ENCODE measurements at places on chromosomes 13 and 19.

DNA sequence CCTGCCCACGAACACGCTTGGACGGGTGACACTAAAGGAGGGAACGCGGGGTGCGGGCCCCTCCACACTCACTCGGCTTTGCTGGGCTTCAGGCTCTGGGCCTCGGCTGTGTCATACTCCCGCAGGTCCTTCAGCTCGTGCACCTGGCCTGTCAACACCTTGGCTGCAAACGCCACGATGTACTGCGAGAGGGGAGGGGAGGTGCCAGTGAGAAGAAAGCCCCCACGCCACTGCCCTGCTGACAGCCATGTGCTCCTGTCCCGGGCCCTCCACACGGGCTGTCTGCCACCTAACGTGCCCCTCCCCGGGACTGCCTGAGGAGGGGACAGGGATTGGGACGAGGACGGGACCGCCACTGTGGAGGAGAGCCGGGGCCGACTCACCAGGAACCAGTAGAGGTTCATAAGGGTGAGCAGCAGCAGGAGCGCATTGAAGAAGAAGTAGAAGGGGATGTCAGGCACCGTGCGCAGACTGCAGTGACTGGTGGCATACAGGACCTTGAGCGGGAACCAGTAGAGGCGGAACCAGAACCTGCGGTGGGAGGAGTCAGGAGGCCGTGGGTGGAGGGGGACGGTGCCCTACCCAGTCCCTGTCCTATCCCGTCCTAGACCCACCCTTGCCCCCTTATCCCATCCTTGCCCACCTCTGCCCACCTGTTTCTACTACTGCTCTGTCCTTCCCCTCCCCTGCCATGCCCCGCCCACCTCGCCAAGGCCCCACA, 16.9 kb downstream of the CERS1 start:
- no peak for DNase-seq

DNA sequence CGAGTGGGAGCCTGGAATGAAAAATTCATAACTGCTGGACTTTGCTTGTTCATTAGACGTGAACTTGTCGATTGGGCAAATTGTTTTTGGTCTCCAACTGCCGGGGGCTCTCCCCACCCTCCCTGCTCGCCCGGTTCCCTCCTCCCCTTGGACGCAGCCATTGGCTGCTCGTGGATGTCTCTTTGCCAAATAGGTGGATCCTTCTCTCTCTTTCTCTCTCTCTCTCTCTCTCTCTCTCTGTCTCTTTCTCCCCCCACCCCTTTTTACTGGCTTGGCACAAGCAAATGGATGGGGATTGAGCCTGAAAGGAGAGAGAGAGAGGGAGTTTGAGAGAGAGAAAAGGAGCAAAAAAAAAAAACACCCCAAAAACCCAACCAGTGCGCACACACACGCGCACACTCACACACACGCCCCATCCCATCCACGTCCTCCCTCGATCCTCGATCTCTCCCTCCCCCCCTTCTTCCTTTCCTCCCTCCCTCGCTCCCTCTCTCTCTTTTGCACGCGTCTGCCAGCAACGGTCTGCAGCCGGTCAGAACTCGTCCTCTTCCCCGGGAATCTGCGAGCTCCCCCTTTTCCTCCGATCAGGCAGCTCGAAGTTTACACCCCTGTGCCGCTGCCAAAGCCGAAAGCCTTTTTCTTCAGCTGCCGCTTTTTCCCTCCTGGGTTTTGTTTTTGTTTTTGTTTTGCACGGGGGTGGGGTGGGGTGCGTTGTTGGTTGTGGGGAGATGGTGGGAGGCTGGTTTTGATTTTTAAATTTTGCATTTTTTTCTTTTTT, 27.8 kb downstream of the NFIX start:
- no peak for DNase-seq

DNA sequence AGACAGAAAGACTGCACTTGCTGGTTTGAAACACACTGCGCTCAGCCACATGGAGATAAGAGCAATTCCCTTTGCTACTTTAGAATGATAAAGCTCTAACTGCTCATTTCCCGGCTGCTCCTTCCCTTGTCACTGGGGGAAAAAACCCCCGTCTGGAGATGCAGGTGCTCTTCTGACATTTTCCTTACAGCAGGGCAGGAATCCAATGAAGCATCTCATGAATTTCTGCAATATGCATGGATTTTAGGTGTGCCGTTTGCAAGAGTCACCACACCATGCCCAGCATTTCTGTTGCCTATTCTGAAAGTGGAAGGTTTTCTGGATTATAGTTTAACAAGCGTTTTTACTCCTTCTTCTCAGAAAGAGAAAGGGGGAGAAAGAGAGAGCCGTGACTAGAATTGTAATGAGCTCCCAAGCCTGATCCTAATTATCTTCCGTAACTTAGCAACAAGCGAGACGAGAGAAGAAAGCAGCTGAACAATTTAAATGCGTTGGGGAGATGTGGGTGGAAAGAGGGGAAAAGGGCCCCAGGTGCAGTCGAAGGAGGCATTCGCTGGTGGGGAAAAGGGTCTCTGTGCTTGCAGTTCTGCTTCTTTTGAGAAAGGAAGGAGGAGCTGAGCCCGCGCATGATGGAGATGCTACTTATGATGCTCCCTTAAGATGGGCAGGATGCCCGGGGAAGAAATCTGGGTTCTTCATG, 76.6 kb upstream of the SPATA13 start:
- no peak for DNase-seq

- no peak for DNase-seq
Measured at GRCh38 chr19:17778251-17778967, 16.5 kb upstream of the B3GNT3 start.

DNA sequence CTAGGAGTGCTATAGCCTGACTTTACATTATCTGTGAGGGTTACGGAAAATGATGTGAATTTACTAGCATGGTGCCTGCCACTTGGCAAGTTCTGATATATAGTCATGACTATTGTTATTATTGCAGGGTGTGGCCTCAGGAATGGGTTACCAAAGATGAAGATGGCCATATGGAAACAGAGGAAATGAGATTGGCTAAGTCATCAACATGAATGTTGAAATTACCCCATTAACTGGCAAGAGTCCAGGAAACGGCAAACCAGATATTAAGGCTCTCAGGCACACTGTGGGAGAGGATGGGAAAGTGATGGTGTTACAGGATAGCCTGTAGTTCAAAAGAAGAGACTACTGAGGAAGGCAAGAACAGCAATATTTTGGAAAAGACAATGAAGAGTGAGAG, 183.3 kb downstream of the KCNRG start:
- DNase-seq = no peak

GRCh38 chr19:33532859-33533460, 11.4 kb upstream of the PEPD start:
- no peak for DNase-seq

GRCh38 chr13:105827111-105827809, 708.2 kb downstream of the EFNB2 start:
- DNase-seq = no peak

DNA sequence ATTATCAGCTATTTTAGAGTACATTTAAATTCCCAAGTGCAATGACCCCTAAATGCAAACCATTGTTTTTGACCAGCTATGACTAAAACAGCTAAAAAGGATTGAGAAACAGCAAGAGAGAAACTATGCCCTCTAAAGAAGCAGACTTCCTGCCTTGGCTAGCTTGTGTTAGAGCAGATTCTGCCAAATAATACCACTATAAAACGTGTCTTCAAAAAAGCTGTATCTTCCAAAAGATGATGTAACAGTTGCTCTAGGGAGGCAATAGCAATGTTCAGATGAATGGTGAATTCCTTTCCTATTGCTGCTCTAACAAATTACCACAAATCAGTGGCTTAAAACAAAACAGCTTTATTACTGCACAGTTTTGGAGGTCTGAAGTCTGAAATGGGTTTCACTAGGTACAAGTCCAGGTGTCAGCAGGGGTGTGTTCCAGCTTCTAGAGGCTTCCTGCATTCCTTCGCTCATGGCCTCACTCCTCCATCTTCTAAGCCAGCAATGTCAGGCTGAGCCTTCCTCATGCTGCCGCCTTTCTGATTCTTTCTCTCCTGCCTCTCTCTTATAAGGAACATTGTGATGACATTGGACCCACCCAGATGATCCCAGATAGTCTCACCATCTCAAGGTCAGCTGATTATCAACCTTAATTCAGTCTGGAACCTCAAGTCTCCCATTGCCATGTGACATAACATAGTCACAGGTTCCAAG, 84.5 kb downstream of the LRRC63 start:
- no peak for DNase-seq

- DNase-seq = peak; percentile 6
Measured at GRCh38 chr13:29496241-29496712, 99.2 kb downstream of the SLC7A1 start.

GRCh38 chr13:110790371-110790770, 76.9 kb downstream of the ING1 start:
- DNase-seq = no peak

GRCh38 chr13:97758317-97758716, 195.2 kb upstream of the IPO5 start:
- no peak for DNase-seq

- no peak for DNase-seq
Measured at GRCh38 chr13:37636701-37637100, 38.1 kb upstream of the POSTN start.

- peak; percentile 13 for DNase-seq
Measured at GRCh38 chr19:8445488-8446001, 770 bp downstream of the HNRNPM start.

GRCh38 chr19:23436944-23437343, 41.7 kb upstream of the ZNF91 start:
- DNase-seq = no peak

DNA sequence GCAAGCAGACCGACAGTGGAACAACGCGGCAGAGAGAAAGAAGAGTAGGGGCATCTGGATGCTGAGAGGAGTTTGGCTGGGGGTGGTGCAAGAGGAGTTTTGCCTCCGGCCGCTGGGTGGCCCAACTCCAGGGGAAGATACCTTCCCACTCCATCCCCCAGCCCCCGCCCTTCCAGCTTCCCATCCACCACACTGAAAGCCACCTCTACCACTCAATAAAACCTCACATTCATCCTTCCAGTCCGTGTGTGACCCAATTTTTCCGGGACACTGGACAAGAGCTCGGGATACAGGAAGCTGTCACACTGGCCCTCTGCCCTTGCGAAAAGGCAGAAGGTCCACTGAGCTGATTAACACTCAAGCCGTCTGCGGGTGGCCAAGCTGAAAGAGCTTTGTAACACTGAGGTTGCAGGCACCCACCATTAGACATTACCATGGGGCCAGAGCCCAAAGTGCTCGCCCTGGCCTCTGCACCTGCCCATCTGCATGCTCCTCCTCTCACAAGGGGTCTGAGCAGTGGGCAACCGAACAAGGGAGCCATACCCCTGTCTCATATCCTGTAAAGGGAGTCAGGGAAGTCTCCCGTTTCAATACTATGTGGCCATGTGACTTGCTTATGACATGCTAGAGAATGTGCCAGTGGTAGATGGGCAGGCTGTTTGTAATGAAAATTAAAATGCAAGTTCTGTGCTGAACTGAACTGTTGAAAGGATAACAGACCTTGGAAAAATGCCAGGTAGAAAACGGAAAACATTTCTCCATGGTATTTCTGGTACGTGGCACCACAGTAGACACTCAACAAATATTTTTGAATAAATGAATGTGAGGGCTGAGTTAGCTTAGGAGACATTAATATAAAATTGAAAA, 205.1 kb upstream of the STARD13 start:
- no peak for DNase-seq

GRCh38 chr19:48560095-48560530, 8.1 kb downstream of the SULT2B1 start:
- peak; percentile 4 for DNase-seq

- no peak for DNase-seq
Measured at GRCh38 chr13:41398494-41399170, 58.7 kb upstream of the RGCC start.

GRCh38 chr13:113048766-113049165, 56.8 kb upstream of the F7 start:
- no peak for DNase-seq

DNA sequence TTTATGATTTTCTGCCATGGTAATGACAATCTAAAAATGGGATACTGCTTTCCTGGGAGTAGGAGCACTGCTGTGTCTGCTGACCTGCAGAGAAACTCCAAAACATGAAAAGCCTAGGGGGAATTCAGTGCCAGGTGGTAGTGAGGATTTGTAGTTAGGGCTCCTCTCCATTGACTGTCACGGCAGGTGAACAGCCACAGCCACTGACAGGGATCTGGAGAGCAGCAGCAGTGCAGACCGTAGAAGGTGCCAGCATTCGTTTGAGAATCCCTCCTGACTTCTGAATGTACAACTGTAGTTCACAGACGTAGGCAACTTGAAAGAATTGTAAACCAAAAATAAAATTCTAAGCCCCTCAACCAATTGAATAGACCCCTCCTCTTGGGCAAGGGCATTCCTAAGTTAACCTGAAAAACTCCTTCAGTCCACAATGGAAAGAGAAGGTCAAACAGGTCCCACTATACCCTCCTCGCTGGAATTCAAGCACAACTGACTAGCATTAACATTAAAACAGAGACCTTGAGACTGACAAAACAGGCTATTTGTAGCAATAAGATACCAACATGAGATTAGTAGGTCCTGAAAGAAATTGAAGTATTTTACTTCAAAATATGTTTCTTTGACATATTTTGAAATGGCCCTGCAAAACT, 1328.8 kb downstream of the OLFM4 start:
- DNase-seq = no peak

GRCh38 chr13:53152057-53152421, 123.4 kb downstream of the OLFM4 start:
- DNase-seq = no peak

- DNase-seq = no peak
Measured at GRCh38 chr13:101301053-101301452, 115.3 kb downstream of the NALCN start.

DNA sequence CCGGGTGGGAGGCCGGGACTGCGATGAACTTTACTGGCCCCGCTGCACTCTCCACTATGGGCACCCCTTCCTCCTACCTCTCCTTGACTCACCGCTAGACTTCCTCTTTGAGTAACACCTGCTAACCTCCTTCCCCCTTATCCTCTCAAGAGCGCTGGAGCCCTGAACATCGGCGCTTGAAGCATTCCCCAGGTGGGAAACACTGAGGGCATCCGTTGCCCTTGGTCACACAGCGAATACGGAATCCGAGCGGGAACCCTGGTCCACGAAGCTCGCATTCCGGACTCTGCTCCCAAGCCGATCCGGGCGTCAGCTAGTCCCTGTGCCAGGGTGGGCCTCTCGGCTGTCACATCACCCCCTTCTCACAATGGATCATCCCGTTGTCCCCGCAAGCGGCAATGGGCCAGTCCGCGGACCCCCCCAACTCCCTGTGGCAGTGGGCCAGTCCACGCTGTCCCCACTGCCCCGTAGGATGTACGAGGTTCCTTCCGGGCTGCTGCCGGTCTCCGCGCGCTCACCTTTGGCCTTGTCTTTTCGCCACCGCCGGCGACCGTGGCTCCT, 4.2 kb downstream of the LIPE start:
- DNase-seq = peak; percentile 54

- DNase-seq = no peak
Measured at GRCh38 chr13:46197299-46198048, 14.3 kb upstream of the LRRC63 start.

DNA sequence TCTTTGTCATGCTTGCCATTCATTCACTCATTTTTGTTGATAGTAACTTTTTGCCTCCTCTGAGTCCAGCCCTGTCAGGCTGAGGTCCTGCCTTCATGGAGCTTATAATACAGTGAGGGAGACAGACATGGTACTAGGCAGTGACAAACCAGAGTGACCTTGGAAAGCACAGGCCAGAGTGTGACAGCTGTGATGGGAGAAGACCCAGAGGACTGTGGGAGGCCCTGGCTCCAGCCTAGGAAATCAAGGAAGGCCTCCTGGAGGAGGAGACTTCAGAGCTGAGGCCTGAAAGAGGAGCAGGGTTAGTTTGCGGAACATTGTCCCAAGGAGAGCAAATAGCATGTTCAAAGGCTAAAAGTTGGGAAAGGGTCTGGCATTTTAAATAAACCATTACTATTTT, 20.5 kb downstream of the PAK4 start:
- DNase-seq = no peak

Measured in CD4-positive, alpha-beta T cell treated with Interleukin-15 for 4 hours (primary cell).